ENCODE measurements at places on chromosomes 1 and 21. TPM values are rescaled to one million over a fixed set of nuclear protein-coding genes. Genes with fewer than 3 reads are reported as not detected.

The TMPRSS15 gene
- not detected for total RNA-seq

DNA sequence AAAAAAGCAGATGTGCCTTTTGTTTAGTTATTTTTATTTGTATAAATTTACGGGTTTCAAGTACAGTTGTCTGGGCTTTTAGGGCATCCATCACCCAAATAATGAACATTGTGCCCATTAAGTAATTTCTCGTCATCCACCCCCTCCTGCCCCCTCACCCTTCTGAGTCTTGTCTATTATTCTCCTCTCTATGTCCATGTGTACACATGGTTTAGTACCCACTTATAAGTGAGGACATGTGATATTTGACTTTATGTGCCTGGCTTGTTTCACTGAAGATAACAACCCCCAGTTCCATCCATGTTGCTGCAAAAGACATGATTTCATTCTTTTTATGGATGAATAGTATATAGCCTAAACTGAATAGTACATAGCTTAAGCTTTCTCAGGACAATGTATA, 189.2 kb downstream of the ZP4 start:
- H3K4me1 ChIP-seq = no peaks in the 10 kb centered on the region
- H3K27ac ChIP-seq = no peak overlapping the region
- no peak overlapping the region for H3K4me3 ChIP-seq
- H3K27me3 ChIP-seq = peaks cover 3% of the 10 kb centered on the region
- no peak for DNase-seq
- peaks cover 6% of the 10 kb centered on the region for H3K36me3 ChIP-seq

- H3K4me1 ChIP-seq = no peaks in the 10 kb centered on the region
- peaks cover 15% of the 10 kb centered on the region for H3K27me3 ChIP-seq
- H3K27ac ChIP-seq = no peak overlapping the region
- no peak overlapping the region for H3K4me3 ChIP-seq
- no peak for DNase-seq
Measured at GRCh38 chr1:201163707-201164106, 9.4 kb upstream of the TMEM9 start.

- H3K4me1 ChIP-seq = no peaks in the 10 kb centered on the region
- no peak overlapping the region for H3K27ac ChIP-seq
- H3K27me3 ChIP-seq = no peaks in the 10 kb centered on the region
- DNase-seq = no peak
Measured at GRCh38 chr1:214823311-214824117, 220.5 kb downstream of the CENPF start.

GRCh38 chr1:222195857-222196256, 352.0 kb downstream of the HHIPL2 start:
- H3K4me1 ChIP-seq = no peaks in the 10 kb centered on the region
- DNase-seq = no peak
- H3K27ac ChIP-seq = no peak overlapping the region
- H3K27me3 ChIP-seq = peaks cover 21% of the 10 kb centered on the region
- H3K36me3 ChIP-seq = no peaks in the 10 kb centered on the region

The DDAH1 gene
- not detected for total RNA-seq

The CFH gene
- 9.4 TPM for total RNA-seq

DNA sequence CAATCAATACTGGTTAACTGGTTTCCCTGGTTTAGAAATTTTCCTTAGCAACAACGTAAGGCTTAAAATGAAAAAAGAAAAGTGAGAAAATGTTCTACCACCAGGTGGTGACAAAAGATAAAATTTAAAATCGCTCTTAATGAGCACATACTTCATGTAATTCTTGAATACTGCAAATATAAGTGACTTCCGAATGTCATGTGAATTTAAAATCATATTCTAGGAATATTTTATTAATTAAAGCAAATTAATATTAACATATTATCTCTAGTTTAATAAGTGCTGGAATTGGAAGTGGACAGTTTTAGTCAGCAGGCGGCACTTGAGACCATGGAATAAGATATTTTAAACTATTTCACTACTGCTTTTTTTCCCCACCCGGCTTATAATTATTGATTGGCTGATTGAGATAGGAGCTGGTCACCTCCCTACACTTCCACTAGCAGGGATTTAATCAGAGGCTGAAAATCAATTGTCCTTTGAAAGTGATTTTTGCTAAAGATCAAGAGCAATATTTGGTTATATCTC, 5.0 kb upstream of the ADAMTS1 start:
- peaks cover 21% of the 10 kb centered on the region for H3K4me1 ChIP-seq
- no peak overlapping the region for H3K27ac ChIP-seq
- H3K36me3 ChIP-seq = no peaks in the 10 kb centered on the region
- no peak for DNase-seq
- H3K4me3 ChIP-seq = no peak overlapping the region

Data from natural killer cell treated with Interleukin-12 subunit alpha and Interleukin-12 subunit beta and Interleukin-15 and Interleukin-18, amount 100 ng/mL, for 72 hours (primary cell).